GM13977 (cell line): ENCODE measurements at places on chromosomes 16 and 17.

GRCh38 chr17:77282524-77283515 is 142.1 kb downstream of the SEC14L1 start:
- DNase-seq: peak; percentile 78

GRCh38 chr16:49859125-49859811 is 3.4 kb upstream of the ZNF423 start:
- DNase-seq: no peak

- DNase-seq: peak; percentile 74
Measured at GRCh38 chr17:65198653-65199382, 61.6 kb downstream of the RGS9 start.

DNA sequence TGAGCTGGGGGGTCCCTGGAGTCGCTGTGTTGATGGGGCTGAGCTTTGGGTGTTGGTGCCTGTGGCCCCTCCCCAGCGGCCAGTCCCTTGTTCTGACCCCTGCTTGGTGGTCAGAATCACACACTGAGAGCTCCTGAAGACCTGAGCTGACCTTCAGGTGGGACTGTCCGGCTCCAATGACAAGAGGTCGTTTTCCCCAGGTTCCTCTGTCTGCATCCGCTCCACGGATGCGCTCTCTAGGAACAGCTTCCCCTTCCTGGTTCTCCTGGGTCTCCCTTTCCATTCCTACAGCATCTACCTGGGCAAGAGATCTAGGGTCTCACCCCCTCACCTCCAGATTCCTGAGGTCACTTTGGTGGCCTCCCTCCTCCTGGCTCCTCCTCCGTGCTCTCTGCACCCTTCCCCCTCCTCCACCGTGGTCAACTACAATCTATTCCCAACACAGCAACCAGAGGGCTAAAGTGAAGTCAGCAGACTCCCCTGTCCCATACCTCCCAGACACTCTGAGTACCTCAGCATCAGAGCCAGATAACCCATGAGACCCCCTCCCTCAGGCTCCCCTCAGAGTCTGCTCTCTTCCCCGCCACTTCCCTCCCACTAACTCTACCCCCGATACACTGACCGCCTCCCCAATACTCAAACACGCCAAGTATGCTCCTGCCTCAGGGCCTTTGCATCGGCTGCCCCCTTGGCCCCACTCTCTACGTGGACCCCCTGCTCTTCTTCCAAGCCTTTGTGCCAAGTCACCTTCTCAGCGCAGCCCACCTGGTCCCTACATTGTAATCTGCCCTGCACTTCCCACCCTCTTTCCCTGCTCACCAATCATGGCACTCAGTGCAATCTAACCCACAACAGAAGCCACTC is 9.0 kb upstream of the SEC14L5 start:
- no peak for DNase-seq

- DNase-seq: peak; percentile 58
Measured at GRCh38 chr17:64938925-64939474, 19.7 kb upstream of the LRRC37A3 start.

DNA sequence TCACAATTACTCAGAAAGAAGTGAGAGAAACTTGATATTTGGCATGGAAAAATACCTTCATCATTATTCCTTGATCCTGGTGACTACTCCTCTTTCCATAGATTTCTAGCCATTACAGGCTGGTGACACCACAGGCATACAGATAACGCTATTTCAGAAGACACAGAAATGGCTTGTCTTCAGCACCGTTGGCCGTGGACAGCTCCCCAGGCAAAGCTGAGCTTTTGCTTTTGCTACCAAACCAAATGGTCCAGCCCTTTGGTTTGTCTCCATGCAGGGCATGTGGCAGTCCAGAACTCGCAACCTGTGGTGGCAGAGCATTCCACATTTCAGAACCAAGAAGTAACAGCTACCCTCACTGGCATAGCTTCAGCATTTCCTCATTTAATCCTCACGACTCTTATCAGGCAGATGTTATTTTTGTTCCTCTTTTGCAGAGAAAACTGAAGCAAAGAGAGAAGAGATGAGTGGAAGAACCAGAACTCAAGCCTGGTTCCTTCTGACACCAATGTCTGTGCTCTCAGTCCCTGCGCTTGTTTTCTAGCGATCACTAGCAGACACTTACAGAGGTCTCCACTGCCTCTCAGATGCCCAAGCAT is 55.5 kb downstream of the HS3ST4 start:
- no peak for DNase-seq

GRCh38 chr16:7590934-7591333 is 258.3 kb downstream of the RBFOX1 start:
- no peak for DNase-seq

- no peak for DNase-seq
Measured at GRCh38 chr17:75875940-75876189, 2.5 kb downstream of the TRIM47 start.

DNA sequence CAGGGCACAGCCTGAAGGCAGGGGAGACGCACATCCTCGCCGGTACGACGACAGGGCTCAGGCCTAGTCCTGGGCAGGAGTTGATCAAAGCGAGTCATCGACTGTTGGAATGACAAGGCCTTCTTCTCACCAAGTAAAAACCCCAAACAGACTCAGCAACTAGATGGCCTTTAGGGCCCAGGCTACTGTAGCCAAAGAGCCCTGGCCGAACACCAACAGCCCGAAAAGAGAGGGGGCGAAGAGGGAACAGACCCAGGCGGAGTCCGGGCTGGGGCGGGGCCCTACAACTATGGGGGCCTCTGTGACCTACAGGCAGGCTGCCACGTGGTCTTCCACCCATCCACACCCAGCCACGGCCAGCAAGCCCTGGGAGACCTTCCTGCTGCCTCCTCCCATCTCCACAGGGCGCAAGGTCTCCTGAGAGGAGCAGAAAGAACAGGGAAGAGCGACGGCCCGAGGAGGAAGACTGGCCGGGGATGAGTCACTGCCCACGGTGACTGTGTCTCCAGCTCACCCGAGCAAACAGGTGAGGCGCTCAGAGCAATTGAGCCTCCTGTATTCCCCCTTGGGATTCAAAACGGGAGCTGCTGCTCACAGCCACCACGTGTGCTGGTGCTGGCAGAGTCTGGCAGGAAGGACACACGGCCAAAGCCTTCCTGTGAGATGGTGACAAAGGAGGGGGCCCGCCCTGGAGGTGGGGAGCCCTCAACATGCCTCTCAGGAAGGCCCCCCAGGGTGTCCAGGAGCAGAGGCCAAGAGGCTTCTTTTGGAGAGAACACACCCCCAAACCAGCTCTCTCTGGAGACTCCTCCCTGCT is 17.7 kb downstream of the SLC16A3 start:
- no peak for DNase-seq

DNA sequence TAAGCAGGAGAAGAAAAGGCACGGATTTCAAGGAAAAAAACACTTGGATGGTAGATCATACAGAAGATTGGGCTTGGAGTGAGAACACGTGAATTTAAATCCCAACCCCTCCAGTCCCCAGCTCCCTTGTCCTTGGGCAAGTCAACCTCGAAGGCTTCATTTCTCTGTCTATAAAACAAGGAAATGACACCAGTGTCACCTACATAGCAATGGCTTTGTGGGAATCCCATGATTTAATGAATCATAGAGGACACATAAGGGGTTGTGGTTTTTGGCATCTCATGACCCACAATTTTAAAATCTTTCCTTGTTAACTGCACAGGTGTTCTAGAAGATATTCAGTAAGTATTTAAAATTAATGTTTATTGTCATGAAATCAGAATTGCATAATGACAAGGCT is 8.2 kb upstream of the CCL2 start:
- DNase-seq: no peak

DNA sequence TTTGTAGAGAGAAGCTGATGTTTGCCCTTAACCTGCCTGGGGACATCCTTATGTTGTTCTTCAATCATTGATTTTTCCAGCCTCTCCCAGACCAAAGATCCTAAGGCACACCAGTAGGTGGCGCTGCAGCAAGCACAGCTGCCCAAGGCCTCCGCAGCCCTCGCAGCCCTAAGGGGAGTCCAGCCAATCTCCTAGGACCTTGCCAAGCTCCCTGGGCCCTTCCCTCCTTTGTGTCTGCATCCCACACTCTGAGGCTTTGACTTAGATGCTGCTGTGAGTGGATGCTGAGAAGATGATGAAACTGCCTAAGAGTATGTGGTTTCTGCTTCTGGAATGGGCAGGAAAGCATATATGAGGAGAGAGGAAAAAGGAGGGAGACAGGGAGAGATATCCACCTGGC is 47.1 kb downstream of the SPACA3 start:
- DNase-seq: no peak

DNA sequence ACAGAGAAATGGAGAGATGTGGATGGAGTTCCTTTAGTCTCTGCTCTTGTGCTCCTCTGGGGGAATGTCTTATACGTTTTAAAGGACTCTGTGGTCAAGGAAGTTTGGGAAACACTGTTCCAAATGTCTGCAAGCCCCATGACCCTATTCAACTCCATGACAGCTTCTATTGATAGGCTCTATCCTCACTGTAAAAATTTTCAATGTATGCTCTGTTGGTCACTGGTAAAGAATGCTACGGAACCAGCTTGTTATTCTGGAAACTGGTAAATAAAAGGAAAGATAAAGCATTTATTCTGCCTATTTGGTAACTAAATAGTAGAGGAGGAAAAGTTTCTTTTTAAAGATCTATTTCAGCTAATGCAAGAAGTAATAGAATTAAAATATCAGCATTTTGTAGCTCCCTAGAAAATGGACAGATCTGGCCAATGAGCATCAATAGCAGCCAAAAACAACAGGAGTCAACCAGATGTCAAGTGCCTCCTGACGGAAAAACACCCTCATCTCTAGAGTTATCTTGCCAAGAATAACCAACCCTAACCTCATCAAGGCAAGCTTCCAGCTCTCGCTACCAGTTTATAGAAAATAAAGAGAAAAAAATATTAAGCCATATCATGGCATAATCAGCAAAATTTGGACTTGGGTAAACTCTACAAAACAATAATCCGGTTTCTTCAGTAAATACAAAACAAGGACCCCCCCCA is 16.1 kb downstream of the GDE1 start:
- no peak for DNase-seq

DNA sequence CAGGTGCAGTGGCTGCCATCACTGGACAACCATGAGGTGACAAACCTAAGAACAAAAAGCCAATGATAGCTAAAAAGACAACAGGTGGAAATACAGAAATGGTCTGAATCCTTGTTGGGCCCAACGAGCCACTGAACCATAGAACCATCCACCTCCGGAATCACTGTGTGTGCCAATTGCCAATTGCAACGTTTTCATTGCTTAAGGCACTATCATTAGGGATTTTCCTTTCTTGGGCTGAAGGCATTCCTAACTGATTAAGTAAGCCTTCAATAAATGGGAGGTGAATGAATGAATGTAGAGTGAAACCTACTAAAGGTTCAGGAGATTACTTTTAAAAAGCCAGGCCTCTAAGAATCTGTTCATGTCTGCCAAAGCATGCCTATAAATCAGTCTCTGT is 3.6 kb downstream of the USP31 start:
- no peak for DNase-seq

GRCh38 chr17:12046786-12047185 is 26.1 kb downstream of the MAP2K4 start:
- DNase-seq: no peak

- DNase-seq: peak; percentile 55
Measured at GRCh38 chr17:10631048-10631700, 25.9 kb downstream of the MYH3 start.

- DNase-seq: no peak
Measured at GRCh38 chr17:57916925-57917858, 38.0 kb downstream of the CUEDC1 start.

GRCh38 chr17:2700491-2701141 is 10.9 kb downstream of the CLUH start:
- peak; percentile 30 for DNase-seq

DNA sequence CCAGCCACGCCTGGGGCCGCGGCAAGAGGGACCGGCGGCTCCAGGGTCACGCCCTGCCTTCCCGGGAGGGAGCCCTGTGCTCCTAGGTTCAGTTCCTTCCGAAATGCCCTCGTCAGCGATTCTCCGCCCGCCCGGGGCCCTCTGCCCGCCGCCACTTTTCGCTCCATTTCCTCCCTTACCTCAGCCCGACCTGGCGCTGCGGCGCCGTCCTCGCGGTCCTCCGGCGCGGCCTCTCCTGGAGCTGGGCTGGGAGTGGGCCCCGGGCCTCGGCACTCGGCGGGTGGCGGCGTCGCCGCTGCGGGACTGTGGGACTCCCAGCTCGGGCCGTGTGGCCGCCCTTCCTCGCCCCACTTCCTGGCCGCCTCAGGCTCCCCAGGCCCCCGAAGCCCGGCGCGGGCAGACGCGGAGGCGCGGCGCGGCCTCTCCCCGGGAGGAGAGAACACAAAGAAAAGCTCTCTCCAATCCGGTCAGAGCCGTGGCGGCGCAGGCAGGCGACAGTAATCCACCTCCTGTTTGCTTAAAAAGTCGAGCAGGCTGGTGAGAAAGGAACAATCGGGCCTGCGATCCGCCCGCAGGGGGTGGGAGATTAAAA is 1.6 kb downstream of the BAHCC1 start:
- no peak for DNase-seq

- DNase-seq: no peak
Measured at GRCh38 chr17:67362173-67362572, 4.2 kb downstream of the PSMD12 start.

DNA sequence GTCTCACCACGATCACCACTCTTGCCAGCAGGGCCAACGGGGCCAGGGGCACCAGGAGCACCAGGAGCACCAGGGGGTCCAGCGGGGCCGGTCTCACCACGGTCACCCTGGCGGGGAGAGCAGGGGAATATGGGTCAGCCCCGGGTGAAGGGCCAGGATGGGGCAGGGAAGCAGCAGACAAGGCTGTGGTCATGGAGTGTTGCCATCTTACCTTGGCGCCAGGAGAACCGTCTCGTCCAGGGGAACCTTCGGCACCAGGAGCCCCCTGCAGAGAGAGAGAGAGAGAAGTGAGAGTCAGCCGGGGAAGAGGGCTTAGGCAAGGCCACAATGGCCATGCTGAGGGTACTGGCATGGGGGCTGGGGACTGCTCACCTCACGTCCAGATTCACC is 12.9 kb downstream of the COL1A1 start:
- DNase-seq: no peak

DNA sequence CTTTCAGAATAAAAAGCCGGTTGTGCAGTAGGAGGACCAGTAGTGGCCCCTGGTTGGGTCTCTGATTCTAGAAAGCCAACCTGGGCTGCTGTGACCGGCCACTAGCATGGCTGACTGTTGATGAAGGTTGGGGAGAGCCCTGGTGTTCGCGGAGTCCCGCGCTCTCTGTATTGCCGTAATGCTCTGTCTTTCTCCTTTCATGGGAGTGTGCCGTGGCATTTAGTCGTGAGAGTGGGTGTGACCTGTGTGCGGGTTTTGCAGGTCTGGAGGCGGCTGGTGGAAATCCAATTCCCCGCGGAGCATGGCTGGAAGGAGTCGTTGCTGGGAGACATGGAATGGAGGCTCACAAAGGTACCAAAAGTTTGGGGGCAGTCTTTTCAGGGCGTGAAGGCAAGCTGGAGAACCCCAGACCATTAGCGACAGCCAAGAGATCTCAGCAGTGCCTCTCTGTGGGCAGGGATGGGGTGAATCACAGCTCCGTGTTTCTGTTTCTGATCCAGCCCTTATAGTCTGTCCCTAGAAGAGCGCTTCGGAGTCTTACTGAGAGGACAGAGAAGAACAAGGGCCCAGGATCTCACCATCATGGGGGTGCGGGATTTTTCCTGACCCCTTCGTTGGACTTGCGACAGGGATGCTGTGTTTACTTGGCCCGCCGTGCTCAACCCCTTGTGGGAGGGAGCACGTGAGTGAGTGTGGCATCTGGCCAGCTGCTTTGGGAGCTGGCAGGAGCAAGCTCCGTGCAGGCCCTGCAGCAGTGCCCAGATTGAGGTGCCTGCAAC is 56.5 kb downstream of the RNF213 start:
- no peak for DNase-seq

GRCh38 chr17:41340934-41341861 is 9.4 kb downstream of the KRT33A start:
- no peak for DNase-seq

- no peak for DNase-seq
Measured at GRCh38 chr17:8728971-8729370, 15.7 kb downstream of the CCDC42 start.
